ENCODE measurements at places on chromosomes 7 and 10. TPM values are rescaled to one million over a fixed set of nuclear protein-coding genes. Genes with fewer than 3 reads are reported as not detected.

DNA sequence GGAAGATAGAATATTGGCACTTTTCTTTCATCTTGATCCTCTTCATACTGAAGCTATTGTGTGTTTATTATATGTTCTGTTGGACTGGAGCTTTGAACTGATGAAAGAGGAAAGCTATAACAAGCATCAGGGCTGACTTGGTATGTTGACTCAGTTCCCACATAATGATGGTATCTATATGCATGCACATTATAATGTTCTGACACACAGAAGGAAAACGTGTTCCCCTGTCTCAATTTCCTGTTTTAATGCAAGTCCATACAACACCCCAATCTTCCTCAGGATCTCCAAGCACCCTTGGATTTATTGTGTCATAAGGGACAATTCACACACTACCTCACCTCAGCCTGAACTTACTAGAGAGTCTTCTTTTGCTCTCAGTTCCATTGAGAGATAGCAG is 8.3 kb upstream of the WASL start:
- peaks cover 13% of the 10 kb centered on the region for H3K4me1 ChIP-seq
- peaks cover 2% of the 10 kb centered on the region for H3K27me3 ChIP-seq
- no peak overlapping the region for H3K4me3 ChIP-seq

- H3K27me3 ChIP-seq, result no peaks in the 10 kb centered on the region
- H3K4me1 ChIP-seq, result peaks cover 73% of the 10 kb centered on the region
- H3K4me3 ChIP-seq, result no peak overlapping the region
- peak overlapping the region; percentile 68 for H3K27ac ChIP-seq
- peak; percentile 74 for DNase-seq
Measured at GRCh38 chr10:110613341-110613995, 30.7 kb upstream of the RBM20 start.

The LRIT1 gene
- not detected for total RNA-seq

The KCNH2 gene
- 0.23 TPM for total RNA-seq

- no peak overlapping the region for H3K27ac ChIP-seq
- H3K27me3 ChIP-seq, result no peaks in the 10 kb centered on the region
- no peak for DNase-seq
- H3K4me1 ChIP-seq, result no peaks in the 10 kb centered on the region
Measured at GRCh38 chr7:78905436-78905835, 548.0 kb downstream of the MAGI2 start.

GRCh38 chr10:71094712-71095390 is 117.5 kb upstream of the UNC5B start:
- H3K4me1 ChIP-seq, result peaks cover 9% of the 10 kb centered on the region
- peak; percentile 58 for DNase-seq
- no peaks in the 10 kb centered on the region for H3K36me3 ChIP-seq
- peak overlapping the region; percentile 71 for H3K27ac ChIP-seq

The OGA gene
- total RNA-seq, result 125 TPM

The PRRT4 gene
- 0.69 TPM for total RNA-seq

DNA sequence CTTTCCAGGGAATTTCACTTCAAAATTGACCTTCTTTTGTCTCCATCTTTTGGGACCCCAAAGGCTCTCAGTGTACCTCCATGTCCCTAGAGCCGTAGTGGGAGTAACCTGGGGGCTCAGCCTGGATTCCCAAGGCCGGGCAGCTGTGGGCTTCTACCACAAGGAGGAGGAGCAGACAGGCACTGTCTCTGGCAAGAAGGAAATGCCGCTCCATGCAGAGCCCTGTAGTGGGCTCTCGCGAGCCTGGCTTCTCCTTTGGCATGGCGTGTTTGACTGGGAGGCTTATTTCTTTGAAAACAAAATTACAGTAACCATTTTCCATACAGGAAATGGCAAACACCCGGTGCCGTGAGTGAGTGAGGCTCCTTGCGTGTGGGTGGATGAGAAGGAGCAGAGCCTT is 76.8 kb upstream of the FAM180A start:
- DNase-seq, result no peak
- peaks cover 3% of the 10 kb centered on the region for H3K27me3 ChIP-seq
- H3K4me3 ChIP-seq, result no peak overlapping the region
